ENCODE measurements at places on chromosomes 6 and 20.

GRCh38 chr6:36949636-36950035, 4.9 kb upstream of the PI16 start:
- H3K4me1 ChIP-seq: peaks cover 52% of the 10 kb centered on the region
- no peak for DNase-seq
- no peak overlapping the region for H3K27ac ChIP-seq
- H3K4me3 ChIP-seq: no peak overlapping the region
- peaks cover 2% of the 10 kb centered on the region for H3K27me3 ChIP-seq

GRCh38 chr20:46351357-46352058, 43.2 kb upstream of the CDH22 start:
- H3K36me3 ChIP-seq: peaks cover 3% of the 10 kb centered on the region
- no peaks in the 10 kb centered on the region for H3K27me3 ChIP-seq
- H3K27ac ChIP-seq: peak overlapping the region; percentile 52
- no peak overlapping the region for H3K4me3 ChIP-seq
- no peak for DNase-seq

DNA sequence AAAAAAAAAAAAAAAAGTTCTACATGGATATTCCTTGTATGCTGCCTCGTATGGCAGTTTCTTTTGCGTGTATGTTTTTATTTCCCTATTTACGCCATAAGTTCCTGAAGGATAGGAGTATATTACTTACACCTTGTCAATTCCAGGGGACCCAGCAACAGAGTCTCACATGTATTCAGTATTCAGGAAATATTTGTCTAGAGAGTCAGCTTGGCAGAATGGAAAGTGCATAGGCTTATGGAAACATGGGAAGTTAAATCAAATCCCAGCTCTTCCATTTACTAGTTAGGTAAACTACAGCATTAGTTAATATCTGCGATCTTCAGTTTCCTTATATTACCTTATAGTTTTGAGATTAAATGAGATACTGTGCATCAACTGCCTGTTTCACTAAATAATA, 51.1 kb upstream of the SLC22A16 start:
- H3K4me1 ChIP-seq: peaks cover 16% of the 10 kb centered on the region
- no peak overlapping the region for H3K27ac ChIP-seq
- no peak for DNase-seq
- peaks cover 5% of the 10 kb centered on the region for H3K27me3 ChIP-seq
- H3K36me3 ChIP-seq: no peaks in the 10 kb centered on the region

GRCh38 chr6:169499848-169500247, 202.0 kb downstream of the WDR27 start:
- no peaks in the 10 kb centered on the region for H3K4me1 ChIP-seq
- no peak for DNase-seq
- no peak overlapping the region for H3K4me3 ChIP-seq
- no peak overlapping the region for H3K27ac ChIP-seq
- H3K36me3 ChIP-seq: no peaks in the 10 kb centered on the region

GRCh38 chr6:75824160-75824559, 75.1 kb downstream of the MYO6 start:
- H3K36me3 ChIP-seq: no peaks in the 10 kb centered on the region
- H3K4me3 ChIP-seq: no peak overlapping the region
- no peaks in the 10 kb centered on the region for H3K4me1 ChIP-seq
- no peak overlapping the region for H3K27ac ChIP-seq
- DNase-seq: no peak

DNA sequence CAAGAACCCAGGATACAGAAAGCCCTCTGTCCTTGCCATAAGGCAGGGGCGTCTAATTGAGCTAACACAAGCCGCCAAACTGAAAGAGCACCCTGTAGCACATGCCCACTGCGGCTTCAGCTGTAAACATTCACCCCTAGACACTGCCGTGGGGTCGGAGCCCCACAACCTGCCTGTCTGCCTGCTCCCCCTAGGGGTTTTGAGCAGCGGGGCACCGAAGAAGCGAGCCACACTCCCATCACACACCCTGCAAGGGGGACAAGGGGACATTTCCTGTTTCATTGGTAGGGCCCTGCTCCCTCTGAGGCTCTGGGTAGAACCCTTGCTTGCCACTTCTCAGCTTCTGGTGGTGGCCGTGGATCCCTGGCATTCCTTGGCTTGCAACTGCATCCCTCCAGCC, 45.2 kb upstream of the BCLAF1 start:
- no peaks in the 10 kb centered on the region for H3K36me3 ChIP-seq
- H3K4me1 ChIP-seq: no peaks in the 10 kb centered on the region
- H3K27ac ChIP-seq: no peak overlapping the region
- H3K27me3 ChIP-seq: peaks cover 4% of the 10 kb centered on the region

- peaks cover under 1% of the 10 kb centered on the region for H3K36me3 ChIP-seq
- H3K27ac ChIP-seq: peak overlapping the region; percentile 99
- peaks cover 48% of the 10 kb centered on the region for H3K4me1 ChIP-seq
- H3K27me3 ChIP-seq: no peaks in the 10 kb centered on the region
Measured at GRCh38 chr20:53706008-53706465, 112.4 kb upstream of the ZNF217 start.

DNA sequence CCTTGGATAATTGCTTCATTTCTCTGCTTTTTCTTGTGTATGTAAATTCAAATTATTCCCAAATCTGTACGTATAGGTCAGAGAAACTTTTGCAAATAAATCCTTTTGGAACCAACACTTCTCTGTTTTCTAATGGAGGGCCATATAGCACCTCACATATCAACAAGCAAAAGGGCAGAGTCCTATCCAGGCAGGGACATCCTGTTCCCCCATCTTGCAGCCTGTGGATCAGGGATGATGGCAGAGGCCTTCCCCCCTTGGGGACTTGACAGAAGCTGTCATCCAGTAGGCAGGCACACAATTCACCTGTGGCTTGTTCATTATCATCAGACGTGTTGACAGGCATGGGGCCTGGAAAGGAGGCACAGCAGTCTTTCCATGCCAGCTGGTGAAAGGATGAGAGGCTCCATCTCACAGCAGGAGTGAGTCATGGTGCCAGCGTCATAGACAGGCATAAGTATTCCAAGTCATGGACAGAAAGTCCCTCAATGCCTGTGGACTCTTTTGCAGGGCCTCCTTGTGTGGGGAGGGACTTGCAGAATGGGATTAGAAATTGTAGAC, 31.8 kb upstream of the PLEKHG1 start:
- no peaks in the 10 kb centered on the region for H3K4me1 ChIP-seq
- H3K4me3 ChIP-seq: no peak overlapping the region
- no peak for DNase-seq
- H3K36me3 ChIP-seq: peaks cover 1% of the 10 kb centered on the region
- peaks cover 44% of the 10 kb centered on the region for H3K27me3 ChIP-seq

DNA sequence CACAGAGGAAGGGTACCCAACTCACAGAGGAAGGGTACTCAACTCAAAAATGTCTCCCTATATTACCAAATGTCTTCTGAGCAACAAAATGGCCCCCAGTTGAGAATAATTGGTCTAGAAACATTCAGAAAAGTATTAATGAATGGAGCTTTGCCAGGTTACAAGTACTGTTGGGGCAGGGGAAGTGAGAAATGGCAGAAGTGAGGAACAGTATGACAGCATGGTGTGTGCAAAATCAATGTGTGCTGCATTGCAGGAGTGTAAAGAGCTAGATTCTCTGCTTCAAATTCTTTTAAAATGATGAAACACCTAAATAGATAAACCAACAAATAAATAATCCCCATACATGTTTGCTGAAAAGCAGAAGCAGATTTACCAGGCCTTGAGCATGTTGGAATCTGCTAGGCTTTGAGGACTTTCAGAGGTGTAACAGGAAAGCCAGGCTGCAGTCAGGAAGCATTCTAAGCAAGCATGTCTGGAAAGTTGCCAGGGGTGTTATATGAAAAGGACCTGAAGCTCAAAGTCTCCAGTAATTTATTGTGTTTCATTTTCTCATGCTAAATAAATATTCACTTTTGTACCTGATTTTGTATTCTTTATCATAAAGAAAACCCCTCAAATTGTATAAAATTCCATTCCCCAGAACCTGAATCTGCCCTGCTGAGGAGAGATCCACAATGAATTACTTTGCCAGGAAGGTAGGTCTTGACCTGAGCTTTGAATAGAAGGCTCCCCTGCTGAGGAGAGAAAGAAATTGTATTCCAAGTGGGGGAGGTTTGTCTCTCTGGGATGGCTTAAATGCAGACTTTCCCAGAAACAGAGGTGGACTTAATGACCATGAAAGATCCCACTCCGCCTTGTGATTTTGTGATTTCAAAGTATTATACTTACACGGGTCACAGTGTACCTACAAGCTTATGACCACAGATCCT, 265.0 kb upstream of the MARCKS start:
- H3K36me3 ChIP-seq: no peaks in the 10 kb centered on the region
- H3K4me3 ChIP-seq: no peak overlapping the region
- DNase-seq: no peak
- H3K27ac ChIP-seq: no peak overlapping the region
- H3K4me1 ChIP-seq: no peaks in the 10 kb centered on the region
